ENCODE measurements at places on chromosomes 7 and 10. TPM values are rescaled to one million over a fixed set of nuclear protein-coding genes. Genes with fewer than 3 reads are reported as not detected.

MEPCE gene
- 28.6 TPM for total RNA-seq

PCBD1 gene
- total RNA-seq: 21.8 TPM

HACD1 gene
- total RNA-seq: 26.8 TPM

AGMO gene
- 1.2 TPM for total RNA-seq

OR6B1 gene
- total RNA-seq: not detected

PNLIPRP3 gene
- 0.59 TPM for total RNA-seq

NKX2-3 gene
- not detected for total RNA-seq

AKR1C4 gene
- not detected for total RNA-seq

HYAL4 gene
- not detected for total RNA-seq

TMEM140 gene
- total RNA-seq: 13.8 TPM

MTPN gene
- 117 TPM for total RNA-seq

STOX1 gene
- total RNA-seq: 0.29 TPM

MSMB gene
- total RNA-seq: not detected

ACTL6B gene
- not detected for total RNA-seq

SPDYE16 gene
- total RNA-seq: 0.36 TPM

PDE6C gene
- total RNA-seq: not detected

SLC26A5 gene
- total RNA-seq: not detected

LOXL4 gene
- 28.6 TPM for total RNA-seq

PRR15 gene
- total RNA-seq: 1.1 TPM

PPP1R17 gene
- not detected for total RNA-seq

CRTAC1 gene
- not detected for total RNA-seq

DUS4L gene
- 5.4 TPM for total RNA-seq
